ENCODE measurements at places on chromosomes 2 and 18.

GRCh38 chr2:161111531-161111930 is 48.7 kb upstream of the TANK start:
- no peak for DNase-seq

- DNase-seq: no peak
Observed at GRCh38 chr2:140891614-140892212, 1239.1 kb downstream of the LRP1B start.

GRCh38 chr2:181872178-181872577 is 19.4 kb upstream of the ITPRID2 start:
- no peak for DNase-seq

GRCh38 chr2:202032846-202033316 is 774 bp upstream of the FZD7 start:
- no peak for DNase-seq

- DNase-seq: no peak
Observed at GRCh38 chr2:68318914-68319397, 793 bp downstream of the CNRIP1 start.

DNA sequence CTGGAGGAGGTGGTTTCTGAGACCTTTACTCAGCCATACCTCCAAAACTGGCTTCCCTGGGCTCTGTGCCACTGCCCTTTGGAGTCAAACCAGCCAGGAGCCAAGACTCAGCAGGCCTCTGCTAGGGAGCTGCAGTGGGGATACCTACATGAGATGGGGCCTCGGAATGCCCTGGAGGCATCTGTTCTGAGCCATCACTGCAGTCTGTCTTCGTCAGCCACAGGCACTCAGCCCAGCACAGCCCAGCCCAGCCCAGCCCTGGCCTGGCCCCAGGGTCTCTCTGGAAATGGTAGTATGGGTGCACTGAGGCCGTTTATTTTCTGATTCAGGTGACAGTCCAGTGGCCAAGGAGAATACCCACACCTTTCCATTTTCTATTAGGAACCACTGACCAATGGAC is 209.8 kb downstream of the CELF4 start:
- DNase-seq: no peak

- DNase-seq: no peak
Observed at GRCh38 chr18:54802686-54803395, 25.4 kb upstream of the RAB27B start.

- no peak for DNase-seq
Observed at GRCh38 chr2:2930841-2931240, 446.8 kb downstream of the EIPR1 start.

- DNase-seq: no peak
Observed at GRCh38 chr2:4533806-4534205, 830.4 kb downstream of the DCDC2C start.

GRCh38 chr2:100856732-100857131 is 36.8 kb downstream of the NPAS2 start:
- DNase-seq: no peak

DNA sequence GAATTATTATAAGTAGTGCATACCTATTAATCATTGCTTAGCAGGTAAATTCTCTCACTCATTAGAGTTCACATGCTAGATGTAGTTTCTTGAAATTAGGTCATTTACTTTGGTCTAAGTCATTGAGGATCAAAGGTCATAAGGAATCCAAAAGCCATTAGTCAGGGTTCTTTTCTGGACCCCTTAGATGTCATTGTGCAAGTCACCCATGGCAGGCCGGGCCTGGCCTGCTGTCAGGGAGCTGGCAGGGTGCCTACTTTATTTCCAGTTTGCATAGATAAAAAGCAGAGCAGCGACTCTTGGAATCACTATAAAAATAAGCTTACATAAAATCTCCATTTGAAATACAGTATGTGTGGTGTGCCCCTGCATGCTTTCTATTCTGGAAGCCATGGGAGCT is 91.3 kb downstream of the MEIS1 start:
- DNase-seq: no peak

DNA sequence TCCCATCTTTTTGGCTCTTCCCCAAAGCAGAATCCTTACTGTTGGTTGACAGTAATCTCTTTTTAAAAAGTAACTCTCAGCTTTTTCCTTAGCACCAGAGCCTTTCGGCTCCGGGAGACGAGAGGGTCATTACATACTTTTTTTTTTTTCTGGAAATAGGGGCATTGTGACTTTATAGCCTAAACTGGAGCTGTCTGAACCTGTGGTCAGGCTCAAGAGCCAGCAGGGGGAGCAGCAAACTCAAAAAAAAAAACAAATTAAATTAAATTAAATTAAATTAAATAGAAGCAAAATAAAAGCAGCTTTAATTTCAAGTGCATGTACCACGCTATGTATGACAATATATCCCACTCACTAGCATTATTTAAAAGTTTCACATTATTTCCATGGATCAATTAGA is 156.6 kb downstream of the DTNA start:
- DNase-seq: no peak

DNA sequence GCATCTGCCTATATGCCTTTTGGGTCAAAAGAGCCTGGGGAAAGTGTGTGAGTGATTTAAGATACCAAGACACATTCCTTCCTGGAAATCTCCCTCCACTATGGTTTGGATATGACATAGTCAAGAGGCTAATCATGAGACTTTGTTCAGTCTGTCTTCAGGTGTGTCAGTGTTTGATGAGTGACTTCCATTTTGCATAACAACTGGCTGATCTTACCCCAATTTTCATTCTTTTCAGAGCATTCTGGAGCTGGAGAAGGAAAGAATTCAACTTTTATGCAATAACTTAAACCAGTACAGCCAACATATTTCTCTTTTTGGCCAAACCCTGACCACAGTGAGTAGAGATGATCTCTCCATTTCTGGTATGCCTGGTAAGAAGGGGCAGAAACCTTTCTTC is 39.4 kb downstream of the SPC25 start:
- no peak for DNase-seq

- DNase-seq: no peak
Observed at GRCh38 chr2:177264209-177264692, 276 bp downstream of the NFE2L2 start.

DNA sequence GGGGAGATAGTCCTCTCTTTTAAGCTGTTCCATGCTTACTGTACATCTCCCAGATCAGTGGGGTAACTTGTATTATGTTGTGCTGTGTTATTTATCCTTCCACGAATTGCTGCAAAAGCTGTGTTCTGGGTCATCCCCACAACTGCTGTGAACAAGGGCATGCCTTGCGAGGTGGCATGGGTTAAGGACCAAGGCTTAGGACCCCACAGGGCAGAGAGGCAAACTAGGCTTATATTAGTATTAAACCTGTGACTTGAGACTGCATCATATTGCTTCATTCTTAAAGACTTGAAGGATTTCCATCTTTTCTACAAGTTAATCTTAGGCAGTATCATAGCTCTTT is 19.9 kb downstream of the RND3 start:
- no peak for DNase-seq

DNA sequence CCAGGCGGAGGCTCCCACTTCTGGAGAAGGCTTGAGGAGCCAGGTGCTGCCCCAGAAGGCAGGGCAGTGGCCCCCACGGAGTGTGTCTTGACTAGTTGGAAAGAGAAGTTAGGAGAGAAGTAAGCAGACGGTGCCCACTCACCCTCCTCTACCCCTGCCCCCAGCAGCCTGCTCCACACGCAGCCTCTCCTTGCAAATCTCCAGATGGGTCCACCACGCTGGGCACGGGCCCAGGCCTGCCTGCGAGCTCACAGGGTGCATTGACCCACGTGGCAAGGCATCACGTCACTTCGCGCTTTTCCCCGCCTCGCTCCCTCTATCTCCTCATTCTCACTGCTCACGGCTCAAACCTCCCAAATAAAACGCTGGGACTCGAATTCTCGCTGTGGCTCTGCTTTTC is 71.8 kb upstream of the RAB12 start:
- no peak for DNase-seq

- DNase-seq: peak; percentile 58
Observed at GRCh38 chr18:63949068-63949737, at the start of gene HMSD. HMSD (plus strand) TSS chr18:63949301; CDS start chr18:63953456, 4,155 bp downstream.

GRCh38 chr18:49431165-49431962 is 29.1 kb downstream of the DYM start:
- DNase-seq: no peak

GRCh38 chr2:53448591-53448990 is 319.0 kb upstream of the CHAC2 start:
- DNase-seq: no peak

GRCh38 chr2:210551001-210551400 is 5.4 kb upstream of the CPS1 start:
- DNase-seq: no peak

- DNase-seq: peak; percentile 16
Observed at GRCh38 chr18:79529296-79529695, 133.6 kb downstream of the NFATC1 start.

- no peak for DNase-seq
Observed at GRCh38 chr2:239220981-239221396, 179.8 kb downstream of the HDAC4 start.

GRCh38 chr2:154452906-154453493 is 245.5 kb upstream of the KCNJ3 start:
- DNase-seq: no peak

- no peak for DNase-seq
Observed at GRCh38 chr18:34837769-34838272, 127.7 kb downstream of the DTNA start.

DNA sequence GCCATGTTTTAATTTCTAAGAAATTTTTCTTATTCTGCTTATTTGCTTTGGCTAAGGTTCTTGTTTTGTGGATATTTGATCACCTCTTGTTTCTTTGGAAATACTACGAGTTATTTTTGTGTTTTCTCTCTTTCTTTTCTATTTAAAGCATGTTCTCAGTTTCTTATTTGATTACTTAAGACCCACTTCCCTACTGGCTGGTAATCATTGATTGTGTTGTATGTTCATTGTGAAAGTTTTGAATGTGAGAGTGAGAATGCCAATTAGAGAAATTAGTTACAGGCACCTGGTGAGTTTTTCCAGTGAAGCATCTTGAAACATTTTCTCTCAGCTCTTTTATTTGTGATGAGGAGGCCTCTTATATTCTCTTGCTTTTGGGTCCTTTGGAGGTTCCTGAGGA is 226.7 kb upstream of the MC4R start:
- DNase-seq: no peak

DNA sequence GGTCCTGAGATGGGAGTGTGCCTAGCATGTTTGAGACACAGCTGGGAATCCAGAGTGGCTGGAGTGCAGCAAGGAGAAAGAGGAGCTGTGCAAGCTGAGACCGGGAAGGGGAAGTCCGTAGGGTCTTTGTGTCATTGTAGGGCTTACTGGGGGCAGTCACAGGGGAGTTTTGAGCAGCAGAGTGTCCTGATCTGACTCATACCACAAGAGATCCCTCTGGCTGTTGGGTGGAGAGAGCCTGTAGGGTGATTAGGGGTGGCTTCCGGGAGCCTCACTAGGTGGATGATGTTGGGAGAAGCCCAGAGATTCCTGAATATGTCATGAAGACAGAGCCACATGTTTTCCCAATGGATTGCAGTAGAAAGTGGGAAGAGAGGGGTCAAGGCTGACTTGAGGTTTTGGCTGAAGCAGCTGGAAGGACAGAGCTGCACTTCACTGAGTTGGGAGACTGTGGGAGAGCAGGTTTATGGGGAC is 30.9 kb downstream of the FHOD3 start:
- no peak for DNase-seq

DNA sequence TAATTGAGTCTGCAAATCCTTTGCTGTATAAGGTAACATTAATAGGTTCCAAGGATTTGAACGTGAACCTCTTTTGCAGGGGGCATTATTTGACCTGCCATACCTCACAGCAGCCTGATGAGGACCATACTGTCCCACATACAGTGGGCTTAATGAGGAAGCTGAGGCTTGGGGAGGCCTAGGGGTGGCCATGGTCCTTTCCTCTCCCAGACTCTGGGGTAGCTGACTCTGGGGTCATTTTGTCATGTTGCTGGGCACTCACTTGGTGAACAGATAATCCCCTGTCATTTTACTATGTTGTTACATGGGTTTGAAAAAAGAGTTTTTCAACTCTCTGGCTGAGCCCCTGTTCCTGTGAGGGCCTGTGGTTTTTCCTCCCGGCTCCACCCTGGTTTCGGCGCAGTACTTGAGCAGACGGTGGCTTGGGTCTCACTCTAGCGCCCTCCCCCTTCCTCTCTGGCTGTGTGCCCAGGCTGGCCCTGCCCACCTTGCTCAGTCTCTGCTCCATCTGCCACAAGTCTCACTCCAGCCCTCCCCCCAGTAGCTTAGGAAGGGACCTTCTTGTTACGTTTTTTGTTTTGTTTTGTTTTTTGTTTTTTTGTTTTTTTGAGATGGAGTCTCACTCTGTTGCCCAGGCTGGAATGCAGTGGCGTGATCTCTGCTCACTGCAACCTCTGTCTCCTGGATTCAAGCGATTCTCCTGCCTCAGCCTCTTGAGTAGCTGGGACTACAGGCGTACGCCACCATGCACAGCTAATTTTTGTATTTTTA is 21.0 kb downstream of the INPP4A start:
- no peak for DNase-seq
